IPS-NIHi11 (cell line): ENCODE measurements at places on chromosomes 7 and 10.

DNA sequence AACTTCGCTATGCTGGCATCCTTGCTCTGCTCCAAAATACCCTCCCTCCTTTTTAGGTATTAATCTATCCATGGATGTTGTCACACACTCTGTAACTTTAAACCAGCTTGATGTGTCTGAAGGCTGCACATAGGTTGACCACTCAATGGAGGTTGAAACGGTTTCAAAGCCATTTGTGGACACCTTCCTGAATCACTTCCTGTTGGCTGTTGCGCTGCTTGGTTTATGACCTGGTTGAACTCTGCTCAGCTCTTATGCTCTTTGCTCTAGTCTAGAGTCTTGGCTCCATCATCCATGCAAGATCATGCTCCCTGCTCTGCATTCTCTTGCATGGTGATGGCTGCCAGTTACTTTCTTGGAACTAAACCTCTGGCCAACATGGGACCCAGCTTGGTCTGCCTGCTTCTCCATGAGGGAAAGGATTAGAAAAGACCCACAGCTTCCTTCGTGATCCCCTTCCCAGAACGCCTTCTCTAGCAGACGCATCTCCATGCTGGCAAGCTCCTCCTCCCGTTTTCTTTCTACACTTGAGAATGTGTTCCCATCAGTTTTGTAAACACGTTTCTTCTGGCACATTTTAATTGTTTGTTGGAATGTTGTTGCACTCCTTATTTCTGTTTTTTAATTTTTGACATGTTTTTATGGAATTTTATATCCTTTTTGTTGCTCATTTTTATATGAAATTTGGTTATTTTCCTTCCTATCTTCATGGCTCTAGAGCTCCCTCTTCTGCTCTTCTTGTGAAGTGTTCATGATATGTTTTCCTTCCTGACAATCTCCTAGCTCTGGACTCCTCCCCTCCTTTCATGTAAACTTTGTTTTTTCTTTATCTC is 149.8 kb downstream of the XPNPEP1 start:
- peak; percentile 50 for DNase-seq

DNA sequence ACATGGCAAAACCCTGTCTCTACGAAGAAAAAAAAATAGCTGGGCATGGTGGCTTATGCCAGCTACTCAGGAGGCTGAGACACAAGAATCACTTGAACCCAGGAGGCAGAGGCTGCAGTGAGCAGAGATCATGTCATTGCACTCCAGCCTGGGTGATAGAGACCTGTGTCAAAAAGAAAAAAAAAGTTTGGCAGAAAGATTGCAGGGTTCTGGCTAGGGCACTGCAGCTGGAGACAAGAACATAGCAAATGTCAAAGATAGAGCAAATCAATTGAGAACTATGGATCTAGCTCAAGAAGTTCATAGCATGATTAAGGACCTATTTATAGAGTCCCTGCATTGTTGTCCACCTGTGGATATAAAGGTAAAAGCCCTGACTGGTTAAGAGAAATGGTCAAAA is 79.5 kb downstream of the CACNA2D1 start:
- DNase-seq: no peak

DNA sequence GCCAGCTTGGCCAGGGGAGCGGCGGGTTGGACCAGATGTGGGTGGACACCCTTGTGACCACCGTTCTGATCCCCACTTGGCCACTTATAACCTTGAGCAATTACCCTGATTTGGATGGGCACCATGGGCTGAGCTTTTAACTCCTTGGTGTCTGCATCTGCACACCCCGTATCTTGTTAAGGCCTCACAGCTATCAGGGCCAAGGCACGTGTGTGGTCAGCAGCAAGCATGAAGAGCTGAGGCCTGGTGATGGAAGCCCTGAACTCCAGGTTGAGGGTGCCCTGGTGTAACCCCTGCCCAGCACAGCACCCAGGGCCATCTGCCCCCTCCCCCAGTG is 89.2 kb downstream of the ZMIZ1 start:
- no peak for DNase-seq

DNA sequence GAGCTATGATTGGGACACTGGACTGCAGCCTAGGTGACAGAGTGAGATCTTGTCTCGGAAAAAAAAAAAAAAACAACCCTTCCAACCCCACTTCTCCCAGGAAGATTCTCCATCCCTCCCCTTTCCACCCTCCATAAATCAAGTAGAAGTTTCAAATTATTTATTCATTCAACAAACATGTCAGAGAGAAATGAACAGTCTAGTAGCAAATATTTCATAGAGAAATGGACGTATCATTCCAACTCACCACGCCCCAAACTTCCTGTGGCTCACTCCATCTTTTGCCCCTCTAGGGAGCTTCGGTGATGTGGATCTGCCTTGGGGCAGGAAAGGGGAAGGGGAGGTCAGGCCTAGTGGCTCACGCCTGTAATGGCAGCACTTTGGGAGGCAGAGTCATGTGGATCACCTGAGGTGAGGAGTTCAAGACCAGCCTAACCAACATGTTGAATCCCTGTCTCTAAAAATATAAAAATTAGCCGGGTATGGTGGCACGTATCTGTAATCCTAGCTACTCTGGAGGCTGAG is 638 bp upstream of the TRAPPC14 start:
- no peak for DNase-seq

- no peak for DNase-seq
Observed at GRCh38 chr7:7323921-7324320, 141.6 kb downstream of the C1GALT1 start.

GRCh38 chr10:108275895-108276685 is 1111.6 kb upstream of the SORCS1 start:
- no peak for DNase-seq

DNA sequence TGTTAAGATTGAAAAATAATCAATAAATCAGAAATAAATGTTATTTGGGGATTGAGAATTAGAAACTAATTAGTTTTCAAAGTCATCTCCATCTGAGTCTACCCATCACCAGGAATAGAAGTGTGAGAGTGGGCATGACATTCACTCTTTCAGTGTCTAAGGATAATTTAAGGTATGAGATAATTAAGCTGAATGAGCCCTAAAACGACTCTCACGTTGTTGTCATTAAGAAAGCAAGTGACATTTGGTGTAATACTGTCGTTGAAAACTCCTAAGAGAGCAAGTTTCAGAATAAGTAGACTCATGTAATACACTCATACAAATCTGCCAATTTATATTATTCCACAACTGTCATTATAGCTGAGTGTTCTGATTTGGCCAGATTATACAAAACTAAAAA is 7.1 kb downstream of the AGMO start:
- DNase-seq: no peak

DNA sequence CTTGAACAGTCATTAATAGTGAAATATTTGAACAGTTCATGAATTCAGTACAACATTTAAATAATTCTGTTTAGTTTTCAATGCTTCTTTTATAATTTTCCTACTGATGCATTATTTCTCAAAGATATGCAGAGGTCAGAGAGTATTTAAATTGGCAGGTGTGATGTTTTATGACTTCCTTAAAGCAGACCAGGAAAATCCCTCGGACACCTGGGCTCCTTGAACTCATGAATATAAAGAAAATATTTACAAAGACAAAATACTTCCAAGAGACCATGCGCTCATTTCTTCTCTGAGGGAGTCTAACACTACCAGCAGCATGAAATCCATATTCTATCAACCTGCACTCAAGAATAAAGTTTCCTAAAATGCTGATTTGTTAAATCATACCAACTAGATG is 127.6 kb downstream of the IPMK start:
- DNase-seq: no peak

DNA sequence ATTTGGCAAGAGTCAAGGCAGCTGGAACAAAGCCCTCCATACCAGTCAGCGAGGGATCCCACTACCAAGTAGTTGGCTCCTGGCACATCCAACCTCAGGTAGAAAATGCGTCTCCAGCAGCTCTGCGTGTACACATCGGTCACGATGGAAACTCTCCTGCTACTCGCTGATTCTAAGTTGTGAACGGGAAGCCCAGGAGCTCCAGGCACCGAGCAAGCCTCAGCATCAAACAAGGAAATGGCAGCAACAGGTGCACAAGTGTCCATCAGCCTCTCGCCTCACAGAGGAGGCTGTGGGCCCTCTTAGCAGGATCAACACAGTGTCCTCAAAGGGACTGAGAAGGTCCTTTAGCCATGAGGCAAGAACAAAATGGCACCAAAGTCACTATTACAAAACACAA is 127.0 kb downstream of the TCERG1L start:
- no peak for DNase-seq

DNA sequence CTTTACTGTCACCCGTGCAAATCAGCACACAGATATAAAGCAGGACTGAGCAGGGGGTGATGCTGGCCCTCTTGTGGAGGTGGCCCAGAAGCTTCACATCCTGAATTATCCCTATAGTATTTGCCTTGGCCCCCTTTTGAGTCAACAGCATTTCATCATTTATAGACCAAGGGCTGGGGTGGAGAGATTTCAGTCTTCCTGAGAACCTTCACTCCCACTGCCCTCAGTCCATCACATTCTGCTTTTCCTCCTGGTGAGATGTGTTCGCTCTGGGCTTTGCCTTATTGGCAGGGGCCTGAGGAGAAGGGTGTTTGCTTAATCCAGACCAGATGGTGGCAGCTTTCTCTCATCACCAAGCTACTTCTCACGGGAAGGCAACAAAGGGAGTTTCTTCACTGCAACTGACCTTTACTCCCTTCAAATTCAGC is 47.7 kb downstream of the NOC3L start:
- DNase-seq: peak; percentile 23

GRCh38 chr7:16398146-16399017 is 23.0 kb downstream of the CRPPA start:
- DNase-seq: no peak

GRCh38 chr10:4043897-4044665 is 259.1 kb upstream of the KLF6 start:
- no peak for DNase-seq

- DNase-seq: no peak
Observed at GRCh38 chr10:78255214-78255613, 221.6 kb downstream of the RPS24 start.

DNA sequence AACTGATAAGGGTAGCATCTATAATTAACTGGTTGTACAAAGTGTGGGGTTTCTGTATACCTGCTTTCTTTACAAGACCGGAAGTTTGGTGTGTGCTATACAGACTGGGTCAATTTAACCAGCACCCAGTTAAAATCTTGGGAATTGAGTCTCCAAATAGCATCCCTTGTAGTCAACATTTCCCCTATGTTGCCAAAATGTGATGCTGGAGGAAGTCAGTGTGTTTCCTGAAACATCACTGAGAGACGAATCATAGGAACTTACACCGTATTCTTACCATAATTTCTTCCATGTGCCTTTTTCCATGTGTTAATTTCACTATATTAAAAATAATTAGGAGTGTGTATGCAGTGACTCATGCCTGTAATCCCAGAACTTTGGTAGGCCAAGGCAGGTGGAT is 1.7 kb downstream of the AKR1C4 start:
- DNase-seq: no peak

DNA sequence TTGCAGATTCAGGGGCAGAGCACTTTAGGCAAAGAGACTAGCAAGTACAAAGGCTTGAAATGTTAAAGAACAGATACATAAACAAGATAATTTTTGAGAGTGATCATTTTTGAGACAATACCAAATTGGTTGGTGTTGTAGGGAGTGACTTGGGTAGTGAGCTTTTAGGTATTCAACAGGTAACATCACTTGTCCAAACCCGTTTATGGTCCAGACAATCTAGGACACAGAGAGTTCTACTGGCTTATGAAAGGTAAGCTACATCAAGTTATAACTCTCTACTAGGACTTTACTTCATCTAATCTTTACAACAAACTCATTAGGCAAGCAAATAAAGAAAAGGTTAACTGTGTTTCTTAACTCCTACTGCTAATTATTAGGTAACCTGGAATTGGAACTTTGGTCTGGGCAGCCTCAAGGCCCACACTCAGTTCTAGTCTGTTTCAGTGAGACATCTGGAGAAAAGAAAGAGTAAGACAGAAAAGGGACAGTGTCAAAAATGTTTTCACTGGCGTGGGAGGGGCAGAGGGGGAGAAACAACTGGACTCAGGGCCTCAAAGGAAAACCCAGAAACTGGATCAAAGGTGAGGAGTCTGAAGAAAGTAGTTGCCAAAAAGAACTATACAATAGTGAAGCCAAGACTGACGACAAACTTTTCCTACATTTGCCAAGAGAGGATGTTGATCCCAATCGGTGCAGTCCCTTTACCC is 39.2 kb downstream of the GNAT3 start:
- no peak for DNase-seq

GRCh38 chr10:99456207-99456930 is 25.9 kb upstream of the GOT1 start:
- DNase-seq: no peak

GRCh38 chr7:102318482-102318971 is 31.9 kb downstream of the SH2B2 start:
- DNase-seq: no peak

DNA sequence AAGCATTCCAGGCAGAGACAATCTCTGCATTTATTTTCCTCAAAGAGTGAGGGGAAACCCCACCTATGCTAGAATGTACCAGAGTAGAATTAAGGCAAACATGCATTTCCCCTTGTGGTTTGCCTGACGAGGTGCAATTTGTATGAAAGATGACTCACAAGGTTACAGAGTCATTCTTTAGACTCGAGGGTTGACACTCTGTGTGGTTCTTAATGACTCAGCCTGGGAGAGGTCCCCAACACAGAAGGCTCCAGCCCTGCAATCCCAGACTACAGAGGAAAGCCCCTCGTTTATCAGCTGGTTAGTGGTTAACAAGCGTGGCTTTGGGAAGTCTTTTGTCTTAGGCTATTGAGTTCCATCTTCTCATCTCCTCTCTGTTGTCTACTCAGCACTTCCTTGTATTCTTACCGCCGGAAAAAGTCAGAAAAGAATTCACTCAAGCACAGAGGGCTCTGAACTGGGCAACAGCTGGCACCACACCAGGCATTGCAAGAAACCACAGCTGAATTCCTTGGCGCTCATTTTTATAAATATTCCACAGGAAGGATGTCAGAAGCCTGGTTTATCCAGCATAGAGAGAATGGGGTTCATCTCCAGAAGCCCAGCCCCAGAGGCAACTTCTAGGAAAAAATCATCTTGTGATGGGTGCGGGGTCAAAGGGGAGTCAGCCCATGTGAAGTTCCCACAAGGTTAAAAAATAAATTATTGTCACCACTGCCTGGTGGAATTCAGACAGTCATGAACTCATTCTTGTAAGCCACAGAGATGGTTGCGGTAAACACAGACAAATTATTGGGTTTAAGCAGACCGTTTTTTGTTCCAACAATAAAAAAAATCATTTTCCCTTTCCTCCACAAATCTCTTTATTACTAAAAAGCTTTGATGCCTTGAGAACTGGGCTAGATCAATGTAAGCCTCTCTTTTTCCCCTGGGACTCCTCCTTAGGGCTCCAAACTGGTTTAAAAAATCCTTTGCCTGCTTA is 24.5 kb upstream of the SVIL start:
- DNase-seq: peak; percentile 54
